ENCODE measurements at places on chromosomes 3 and 15.
A peak's percentile ranks its signal among the peaks of the same experiment; 100 is the strongest.

- DNase-seq, result no peak
These were observed 2.7 kb downstream of the ADAMTS7 start for GRCh38 chr15:78808550-78808949.

DNA sequence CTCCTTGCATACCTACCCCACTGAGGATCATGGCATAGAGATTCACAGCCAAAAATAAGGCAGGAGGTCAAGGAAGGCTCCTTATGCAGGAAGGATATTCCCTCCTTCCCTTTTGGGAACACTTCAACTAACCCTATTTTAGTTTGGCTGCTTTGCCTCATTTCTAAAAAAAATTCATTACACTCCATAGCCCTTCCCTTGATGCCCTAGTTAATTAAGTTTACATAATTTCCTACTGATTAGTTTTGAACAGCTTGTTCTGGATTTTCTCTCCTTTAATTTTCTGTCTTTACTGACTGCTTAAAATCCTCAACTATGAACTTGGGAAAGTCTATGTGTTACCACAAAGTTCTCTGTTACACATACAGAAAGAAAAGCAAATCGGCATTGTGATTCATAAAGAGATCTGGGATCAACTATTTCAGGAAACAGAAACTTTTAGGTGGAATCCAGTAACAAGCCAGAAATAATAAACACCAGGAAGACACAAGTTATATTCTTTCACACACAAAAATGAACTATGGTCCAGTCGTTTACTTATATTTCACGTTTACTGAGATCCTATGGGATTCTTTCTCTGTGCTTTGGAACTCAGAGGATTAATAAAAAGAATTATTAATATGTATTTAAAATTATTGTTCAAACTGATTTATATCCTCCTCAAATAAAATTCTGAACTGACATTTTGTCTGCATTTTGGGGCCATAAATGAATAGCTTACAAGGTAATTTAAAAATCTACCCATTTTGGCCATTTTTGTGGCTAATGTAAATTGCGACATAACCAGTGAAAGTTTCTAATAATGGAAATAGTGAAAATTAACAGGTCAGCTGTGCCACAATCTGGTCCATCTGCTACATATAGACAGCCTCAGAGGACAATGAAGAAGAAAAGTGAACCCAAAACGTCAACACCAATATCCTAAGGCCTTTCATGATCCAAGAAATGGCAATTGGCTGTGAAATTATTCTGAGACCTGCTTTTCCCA lies 113.8 kb downstream of the FRMD5 start:
- no peak for DNase-seq

DNA sequence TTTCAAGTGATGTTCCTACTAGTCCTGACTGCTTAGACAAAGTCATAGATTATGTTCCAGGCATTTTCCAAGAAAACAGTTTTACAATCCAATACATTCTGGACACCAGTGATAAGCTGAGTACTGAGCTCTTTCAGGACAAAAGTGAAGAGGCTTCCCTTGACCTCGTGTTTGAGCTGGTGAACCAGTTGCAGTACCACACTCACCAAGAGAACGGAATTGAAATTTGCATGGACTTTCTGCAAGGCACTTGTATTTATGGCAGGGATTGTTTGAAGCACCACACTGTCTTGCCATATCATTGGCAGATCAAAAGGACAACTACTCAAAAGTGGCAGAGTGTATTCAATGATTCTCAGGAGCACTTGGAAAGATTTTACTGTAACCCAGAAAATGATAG lies 3.8 kb downstream of the TIPARP start:
- no peak for DNase-seq

GRCh38 chr15:65328506-65329287 lies 24.2 kb downstream of the RNU5B-1 start:
- DNase-seq, result no peak

DNA sequence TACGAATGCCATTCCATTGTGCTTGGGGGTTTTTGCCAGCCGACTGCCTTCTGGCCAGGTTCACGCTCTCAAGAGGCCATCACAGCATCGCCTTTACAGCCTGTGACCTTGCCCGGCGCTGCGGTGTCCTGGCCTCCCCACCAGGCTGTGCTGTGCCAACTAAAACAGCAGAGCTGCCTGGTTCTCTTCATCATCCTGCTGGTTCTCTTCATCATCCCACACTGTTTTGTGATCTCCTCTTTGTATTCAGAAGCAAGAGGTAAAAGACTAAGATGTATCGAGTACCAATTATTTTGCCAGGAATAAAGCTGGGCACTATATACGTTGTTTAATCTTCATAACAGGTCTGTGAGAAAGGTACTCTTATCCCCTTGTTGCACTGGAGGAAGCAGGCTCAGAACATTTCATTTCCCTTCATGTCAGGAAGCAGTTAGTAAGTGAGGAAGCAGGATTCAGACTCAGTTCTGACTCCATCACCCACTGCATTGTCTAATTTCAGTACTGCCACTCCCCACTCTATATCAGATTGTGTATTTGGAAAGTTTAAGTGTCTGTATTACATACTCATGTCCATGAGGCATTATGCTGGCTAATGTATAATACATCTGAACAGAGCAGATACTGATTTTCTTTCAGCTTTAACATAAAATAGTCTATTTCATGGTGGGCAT lies 92.7 kb downstream of the LRRC28 start:
- DNase-seq, result no peak

DNA sequence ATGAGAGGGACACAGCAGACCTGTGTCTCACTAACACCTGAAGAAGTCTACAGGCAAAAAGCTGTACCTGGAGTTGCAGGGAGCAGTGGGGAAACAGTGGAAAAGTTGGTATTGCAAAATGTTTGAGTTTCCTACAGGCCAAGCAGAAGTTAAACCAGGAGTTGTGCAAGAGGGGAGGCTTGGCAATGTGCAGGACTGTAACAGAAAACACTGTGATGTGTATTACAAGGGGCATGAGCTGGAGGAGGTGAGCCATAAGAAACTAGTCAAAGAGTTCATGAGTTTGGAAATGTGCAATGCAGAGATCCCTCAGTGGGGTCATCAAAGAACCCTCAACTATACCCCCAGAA lies 47.1 kb upstream of the SERPINI2 start:
- DNase-seq, result no peak

GRCh38 chr3:141644931-141645330 lies 93.2 kb upstream of the RNF7 start:
- no peak for DNase-seq

GRCh38 chr3:97353176-97353575 lies 411.4 kb upstream of the ARL6 start:
- DNase-seq, result no peak

GRCh38 chr3:140499114-140499757 lies 178.6 kb upstream of the TRIM42 start:
- no peak for DNase-seq

- DNase-seq, result no peak
These were observed 123.1 kb downstream of the ADAMTSL3 start for GRCh38 chr15:83776986-83777385.

GRCh38 chr15:77295446-77295845 lies 124.5 kb downstream of the PEAK1 start:
- DNase-seq, result no peak

DNA sequence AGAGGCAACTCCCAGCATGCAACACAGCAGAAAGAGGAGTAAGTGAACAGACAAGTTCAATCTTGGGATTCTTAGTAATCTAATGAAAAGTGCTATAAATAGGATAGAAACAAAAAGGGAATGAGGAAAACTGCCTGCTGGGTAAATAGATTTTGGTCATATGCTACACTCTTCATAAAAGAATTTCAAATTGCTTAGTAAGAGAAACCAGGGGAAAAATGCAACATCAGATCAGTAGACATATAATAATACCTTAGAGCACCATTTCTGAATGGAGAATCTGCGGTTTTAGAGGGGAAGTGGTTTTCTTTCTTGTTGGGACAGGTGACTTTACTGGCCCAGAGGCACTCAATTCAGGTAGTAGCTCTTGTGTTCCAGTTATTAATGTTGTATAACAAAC lies 13.4 kb upstream of the TBC1D5 start:
- DNase-seq, result no peak

- DNase-seq, result no peak
These were observed 313.2 kb downstream of the AGBL1 start for GRCh38 chr15:86392874-86393273.

- DNase-seq, result no peak
These were observed 23.0 kb downstream of the CMTM7 start for GRCh38 chr3:32414522-32415202.

DNA sequence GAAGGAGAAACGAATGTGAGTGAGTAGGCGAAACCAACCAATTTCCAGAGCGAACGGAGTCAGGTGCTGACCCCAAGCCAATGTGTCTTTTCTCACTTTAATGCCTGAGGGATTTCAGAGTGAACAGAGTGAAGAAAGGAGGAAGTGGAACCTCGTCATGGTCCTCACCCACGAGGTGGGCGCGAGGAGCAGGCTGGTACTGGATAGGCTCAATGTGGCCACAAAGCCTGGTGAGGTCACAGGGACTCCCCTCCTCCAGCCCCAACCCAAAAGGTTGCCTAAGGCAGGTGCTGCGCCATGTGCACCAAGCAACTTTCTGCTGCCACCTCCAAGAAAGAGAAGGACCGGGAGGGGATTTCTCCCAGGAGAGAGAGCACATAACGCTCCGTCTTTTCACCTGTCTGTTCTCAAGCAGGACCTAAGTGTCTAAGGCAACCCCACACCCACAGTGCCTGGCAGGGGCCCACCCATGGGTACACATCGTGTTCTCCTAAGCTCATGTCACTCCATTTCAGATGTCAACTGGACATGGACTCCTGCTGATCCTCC lies 3.8 kb downstream of the NRROS start:
- DNase-seq, result no peak

GRCh38 chr15:33194237-33194636 lies 277 bp downstream of the FMN1 start:
- DNase-seq, result no peak

DNA sequence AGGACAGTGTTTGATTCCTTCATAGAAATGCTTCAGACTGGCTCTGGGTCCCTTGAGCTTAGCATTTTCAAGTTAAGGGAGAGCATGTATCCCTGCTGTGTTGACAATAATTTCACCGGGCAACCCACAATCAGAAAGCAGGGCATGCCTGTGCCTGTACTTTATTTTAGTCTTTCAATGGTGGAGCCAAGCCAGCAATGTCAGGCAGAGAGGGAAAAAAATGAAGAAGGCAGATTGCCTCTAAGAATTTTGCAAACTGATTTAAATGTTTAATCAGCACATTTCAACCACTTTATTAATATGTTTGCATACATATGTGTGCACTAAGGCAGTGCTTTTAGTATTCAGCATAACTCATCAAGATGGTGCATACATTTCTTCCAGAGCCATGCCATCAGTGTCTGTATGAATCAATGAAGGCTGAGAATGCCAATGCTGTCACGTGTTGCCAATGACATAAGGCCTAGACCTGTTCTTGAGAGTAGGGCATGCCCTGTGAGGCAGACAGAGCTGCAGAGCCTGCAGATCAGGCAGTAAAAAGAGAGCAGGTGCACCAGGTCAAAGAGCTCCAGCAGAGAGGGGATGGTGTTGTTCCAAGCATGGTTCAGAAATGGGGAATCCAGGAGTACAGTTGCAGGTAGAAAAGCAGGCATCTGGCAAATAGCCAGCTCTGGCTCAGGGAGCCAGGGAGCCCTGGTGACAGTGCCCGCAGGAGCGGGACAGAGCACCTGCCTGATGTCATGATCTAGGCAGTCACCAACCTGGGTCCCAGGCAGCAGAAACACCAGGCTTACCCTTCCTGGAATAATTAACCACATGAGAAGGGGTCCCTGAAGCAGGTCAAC lies 508.5 kb downstream of the GABRG3 start:
- no peak for DNase-seq

DNA sequence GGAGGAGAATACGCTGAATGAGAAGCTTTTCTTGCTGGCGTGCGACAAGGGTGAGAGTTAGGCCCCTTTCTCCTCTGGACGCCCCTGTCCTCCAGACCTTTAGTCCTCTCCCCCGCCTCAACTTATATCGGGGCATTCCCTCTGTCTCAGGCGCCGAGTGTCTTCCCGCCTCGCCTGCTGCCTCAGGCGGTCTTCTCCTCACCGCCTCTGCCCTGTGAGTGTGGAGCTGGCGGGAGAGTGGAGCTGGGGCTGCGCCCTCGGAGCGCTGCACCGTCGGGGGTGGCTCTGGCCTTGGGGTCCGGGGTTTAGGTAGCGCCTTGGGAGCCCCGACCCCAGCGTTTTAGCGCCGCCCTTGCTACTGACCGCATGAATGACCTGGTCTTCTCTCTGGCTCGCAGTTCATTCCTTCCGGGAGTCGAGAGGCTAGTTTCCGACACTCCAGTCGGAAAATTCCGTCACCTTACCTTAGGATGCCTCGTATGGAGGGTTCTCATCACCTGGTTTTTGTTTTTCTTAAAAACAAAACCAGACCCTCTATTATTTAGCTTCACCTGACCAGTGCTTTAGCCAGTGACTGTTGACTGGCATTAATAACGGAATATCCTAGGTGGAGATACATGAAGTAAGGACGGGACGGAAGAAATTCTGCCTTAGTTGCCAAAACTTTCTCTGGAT lies 985 bp downstream of the TRPC1 start:
- peak; percentile 29 for DNase-seq

GRCh38 chr3:123791898-123792297 lies 92.2 kb downstream of the MYLK start:
- no peak for DNase-seq

GRCh38 chr3:114741066-114741465 lies 406.0 kb downstream of the ZBTB20 start:
- no peak for DNase-seq

- no peak for DNase-seq
These were observed 967.8 kb upstream of the CFAP20DC start for GRCh38 chr3:60017631-60018030.

DNA sequence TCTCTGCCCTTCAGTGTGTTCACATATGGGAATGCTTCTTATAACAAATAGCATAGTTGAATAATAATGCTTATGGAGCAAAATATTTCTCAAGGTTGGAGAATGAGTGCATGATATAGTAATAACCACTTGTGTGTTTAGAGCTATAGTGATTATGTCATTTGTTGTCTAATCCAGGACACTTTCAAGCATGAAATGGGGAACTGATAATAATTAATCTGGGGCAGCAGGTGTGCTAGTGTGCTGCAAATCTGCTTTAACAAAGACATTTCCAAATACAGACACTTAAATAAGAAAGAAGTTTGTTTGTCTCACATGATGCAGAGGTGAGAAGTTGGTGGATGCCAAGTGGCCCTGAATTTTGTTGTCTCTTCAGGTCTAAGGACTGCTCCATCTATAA lies 579.3 kb upstream of the GRM7 start:
- no peak for DNase-seq

DNA sequence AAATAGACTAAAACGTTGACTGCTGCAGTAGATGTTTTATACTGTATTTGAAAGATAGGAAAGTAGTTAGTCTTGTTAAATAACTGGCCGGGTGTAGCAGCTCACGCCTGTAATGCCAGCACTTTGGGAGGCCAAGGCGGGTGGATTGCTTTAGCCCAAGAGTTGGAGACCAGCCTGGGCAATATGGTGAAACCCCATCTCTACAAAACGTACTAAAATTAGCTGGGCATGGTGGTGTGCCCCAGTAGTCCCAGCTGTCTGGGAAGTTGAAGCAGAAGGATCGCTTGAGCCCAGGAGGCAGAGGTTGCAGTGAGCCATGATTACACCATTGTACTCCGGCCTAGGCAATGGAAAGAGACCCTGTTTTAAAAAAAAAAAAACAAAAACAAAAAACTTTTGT lies 60.5 kb upstream of the ULK4 start:
- no peak for DNase-seq

GRCh38 chr15:62758126-62758951 lies 284.2 kb upstream of the TPM1 start:
- DNase-seq, result peak; percentile 63
